ENCODE measurements at places on chromosomes 7 and 10.

DNA sequence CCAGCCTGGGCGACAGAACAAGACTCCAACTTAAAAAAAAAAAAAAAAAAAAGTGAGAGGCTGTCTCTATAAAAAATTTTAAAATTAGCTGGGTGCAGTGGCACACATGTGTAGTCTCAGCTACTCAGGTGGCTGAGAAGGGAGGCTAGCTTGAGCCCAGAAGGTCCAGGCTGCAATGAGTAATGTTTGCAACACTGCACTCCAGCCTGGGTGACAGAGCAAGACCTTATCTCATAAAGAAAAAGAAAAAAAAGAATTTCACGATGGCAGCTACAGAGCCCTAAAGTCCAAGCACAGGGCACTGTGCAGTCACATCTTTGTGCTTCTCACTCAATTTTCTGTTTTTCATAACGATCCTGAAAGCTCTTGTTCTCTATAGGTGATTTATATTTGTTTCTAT lies 209.5 kb upstream of the KCTD7 start:
- no peak for DNase-seq

DNA sequence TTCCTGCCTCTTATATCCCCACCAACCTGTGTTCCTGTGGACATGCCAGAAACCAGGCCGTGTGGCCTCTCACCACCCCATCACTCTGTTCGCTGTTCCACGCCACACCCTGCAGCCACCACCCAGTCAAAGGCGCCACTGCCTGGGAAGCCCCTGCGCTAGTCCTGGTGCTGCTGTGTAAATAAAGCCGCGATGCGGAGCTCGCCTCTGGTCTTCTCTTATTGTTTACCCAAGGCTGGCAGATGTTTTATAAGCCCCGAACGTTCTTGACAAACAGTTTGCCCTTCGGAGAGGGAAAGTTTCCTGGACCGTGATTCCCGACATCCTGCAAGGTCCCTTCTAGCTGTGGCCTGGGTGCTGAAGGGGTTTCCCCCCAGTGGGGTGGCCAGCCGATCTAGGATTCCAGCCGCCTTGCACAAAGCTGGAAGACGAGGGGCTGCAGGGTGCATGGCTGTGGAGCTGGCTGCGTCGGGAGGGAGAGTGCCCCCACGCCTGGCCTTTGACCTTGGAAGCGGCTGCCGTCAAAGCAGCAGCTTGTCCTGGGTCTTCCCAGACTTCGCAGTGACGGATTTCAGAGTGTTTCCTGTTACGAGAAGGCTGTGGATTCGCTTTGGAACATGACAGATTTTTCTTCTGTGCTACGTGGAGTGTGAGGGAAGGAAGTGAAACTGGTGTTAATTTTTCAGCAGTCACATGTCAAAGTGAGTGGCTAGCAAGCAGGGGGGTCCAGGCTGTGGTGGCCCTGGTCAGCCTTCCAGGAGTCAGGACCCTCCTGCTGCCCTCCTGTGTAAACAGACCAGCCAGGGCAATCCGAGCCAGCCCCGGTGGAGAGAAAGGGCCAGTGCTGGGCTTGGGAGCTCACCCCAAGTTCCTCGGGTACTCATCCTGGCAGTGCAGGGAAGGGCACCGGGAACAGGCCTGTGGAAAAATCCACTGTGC lies 61.6 kb downstream of the LHPP start:
- DNase-seq: no peak

DNA sequence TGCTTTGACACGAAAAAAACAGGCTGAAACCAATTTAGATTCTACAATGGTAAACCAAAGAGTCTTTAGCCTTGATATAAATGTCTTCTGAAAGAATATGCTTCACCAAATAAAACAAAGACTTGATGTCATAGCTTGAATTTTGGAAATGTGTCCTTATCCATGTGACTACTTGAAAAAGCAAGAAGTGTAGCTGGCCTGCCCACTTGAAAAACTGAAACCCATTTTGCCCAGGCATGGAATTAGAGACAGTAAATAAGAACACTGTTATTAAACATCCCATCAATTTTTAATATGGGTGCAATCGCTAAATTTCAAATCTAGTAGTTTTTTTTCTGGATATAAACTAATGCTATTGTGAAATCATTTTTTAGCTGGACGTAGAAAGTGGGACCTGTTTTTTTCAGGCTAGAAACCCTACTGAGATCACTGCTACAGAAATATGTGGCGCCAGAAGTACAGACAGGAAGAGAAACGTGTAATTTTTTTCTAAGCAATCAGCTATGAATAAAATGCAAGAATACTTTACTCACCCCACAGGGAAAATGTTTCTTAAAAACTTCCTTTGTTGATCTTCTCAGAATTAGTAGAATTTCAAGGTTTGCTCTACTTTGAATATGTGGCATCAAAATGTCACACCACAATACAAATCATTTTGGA lies 56.7 kb downstream of the PIP4K2A start:
- no peak for DNase-seq

DNA sequence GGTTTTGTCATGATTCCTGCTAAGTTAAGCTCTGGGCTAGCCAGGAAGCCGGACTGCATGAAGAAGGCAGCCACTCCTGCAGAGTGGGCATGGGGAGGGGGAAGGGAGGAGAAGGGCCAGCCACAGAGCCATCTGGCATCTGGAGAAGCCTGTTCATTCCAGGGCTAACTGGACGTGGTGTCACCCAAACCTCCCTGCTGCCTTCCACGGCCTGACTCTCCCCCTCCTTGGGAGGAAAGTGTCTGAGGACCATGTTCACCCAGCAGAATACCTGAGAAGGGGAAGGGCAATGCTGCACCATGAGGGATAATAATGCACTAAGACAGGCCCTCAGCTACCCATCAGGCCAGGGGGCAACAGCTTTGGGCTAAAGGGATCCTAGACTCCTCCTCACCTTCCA lies 15.4 kb downstream of the AQP1 start:
- DNase-seq: no peak

GRCh38 chr10:3757638-3758490 lies 27.1 kb downstream of the KLF6 start:
- DNase-seq: no peak

DNA sequence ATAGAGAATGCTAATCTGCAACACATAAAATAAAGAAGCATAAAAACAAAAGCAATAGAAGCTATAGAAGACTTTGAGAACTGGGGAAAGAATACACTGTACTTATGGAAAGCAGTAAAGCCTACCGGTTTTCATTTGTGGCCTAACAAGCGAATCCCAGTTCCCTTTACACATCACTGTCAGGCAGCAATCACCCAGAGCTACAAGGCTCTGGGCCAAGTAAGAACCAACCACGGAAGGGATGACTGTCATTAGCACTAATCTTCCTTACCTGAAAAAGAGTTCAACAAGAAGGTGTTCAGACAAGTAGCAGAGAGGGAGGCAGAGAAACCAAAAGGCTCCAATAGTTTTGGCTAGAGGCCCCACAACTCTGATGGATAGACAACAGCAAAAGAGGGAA lies 15.0 kb downstream of the CCDC6 start:
- no peak for DNase-seq

- no peak for DNase-seq
Measured at GRCh38 chr10:79188154-79188965, 119.6 kb downstream of the ZMIZ1 start.

DNA sequence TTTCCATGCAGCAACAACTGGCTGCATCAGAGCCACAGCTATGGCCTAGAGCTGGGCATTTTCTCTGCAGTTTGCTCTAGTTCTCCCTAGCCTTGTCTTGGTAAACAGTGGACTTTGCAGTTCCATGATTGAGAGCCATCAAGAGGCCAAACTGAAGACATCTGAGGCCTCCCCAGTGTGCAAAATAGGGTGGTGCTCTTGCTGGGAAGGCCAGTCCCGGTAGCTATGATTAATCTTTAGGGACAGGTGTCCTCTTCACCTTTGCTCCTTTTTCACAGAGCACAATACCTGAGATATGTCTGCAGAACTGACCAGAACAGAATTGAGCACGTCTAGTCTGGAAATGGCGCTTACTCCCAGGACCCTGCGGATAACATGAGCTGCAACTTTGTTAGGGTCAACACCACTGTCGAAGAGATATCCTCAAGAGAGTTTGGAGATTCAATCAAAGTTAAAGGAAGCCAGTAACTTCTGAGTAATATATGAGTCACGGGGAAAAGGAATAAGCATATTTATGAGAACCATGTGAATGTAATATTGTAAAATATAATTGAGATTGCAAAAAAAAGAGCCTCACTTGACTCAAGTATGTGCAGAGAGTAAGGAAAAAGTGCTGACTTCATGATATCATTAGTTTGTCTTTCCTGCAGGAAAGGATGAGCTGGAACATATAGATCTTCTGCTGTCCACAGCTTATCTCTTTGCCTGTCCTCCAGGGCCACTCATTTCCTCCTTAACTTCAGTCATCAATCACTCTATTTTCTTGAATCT lies 76.7 kb downstream of the ANK3 start:
- no peak for DNase-seq
